Stimulated activated CD8-positive, alpha-beta memory T cell treated with anti-CD3 and anti-CD28 coated beads, Interleukin-4, amount 100 ng/mL, for 4 hours (primary cell): ENCODE measurements at places on chromosomes 1 and 21.

DNA sequence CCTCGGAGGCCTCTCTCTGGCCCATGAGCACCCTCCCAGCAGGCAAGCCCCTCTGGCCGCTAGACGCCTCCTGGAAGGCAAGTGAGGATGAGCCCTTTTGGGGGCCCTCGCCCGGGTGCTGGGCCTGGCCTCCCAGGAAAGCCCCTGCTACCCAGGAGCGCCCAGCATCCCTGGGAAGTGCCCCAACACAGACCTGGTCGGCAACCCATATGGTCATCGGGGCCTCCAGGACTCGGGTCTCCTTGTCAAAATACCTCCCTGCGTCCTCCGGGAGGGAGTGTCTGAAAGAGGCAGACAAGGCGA, 21.0 kb upstream of the TMEM52 start:
- DNase-seq, result no peak

- no peak for DNase-seq
Observed at GRCh38 chr1:26851106-26851684, 11.8 kb upstream of the SFN start.

DNA sequence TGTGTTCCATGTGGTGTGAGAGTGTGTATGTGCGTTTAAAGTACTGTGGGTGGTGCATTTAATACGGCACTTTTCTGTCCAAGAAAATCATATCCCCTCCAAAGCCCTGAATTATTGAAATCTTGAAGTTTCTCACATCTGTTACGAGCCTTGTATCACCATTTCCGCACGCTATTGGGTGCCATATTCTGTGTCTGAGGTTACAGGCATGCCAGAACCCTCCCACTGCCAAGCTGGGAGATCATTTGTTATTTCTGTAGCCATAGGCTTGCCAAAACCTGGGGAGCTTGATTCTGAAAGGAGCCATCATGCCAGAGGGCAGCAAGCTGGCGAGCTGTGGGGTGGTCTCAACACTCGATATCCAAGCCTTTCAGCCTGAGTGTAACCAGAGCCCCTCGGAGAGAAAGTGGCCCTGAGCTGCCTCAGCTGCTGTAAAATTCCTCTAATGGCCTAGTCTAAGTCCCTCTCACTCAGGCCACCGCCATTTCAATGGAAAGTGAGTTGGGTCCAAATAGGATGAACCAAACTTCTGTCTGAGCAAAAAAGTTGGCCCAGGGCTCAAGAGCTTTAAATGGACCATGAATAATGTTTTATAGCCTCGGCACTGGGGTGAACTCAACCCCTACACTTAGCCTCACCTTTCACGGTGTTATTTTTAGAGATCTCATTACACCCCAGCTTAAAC, 298.4 kb upstream of the DUSP10 start:
- no peak for DNase-seq

DNA sequence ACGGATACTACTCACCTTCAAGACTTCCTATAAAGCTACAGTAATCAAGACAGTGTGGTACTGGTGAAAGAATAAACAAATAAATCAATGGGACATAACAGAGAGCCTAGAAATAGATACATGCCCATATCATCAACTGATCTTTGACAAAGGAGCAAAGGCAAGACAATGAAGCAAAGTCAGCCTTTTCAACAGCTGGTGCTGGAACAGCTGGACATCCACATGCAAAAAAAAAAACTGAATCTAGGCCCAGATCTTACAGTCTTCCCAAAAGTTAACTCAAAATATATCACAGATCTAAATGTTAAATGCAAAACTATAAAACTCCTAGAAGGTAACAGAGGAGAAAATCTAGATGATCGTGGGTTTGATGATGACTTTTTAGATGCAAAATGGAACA, 170.3 kb downstream of the MIS18A start:
- DNase-seq, result no peak

DNA sequence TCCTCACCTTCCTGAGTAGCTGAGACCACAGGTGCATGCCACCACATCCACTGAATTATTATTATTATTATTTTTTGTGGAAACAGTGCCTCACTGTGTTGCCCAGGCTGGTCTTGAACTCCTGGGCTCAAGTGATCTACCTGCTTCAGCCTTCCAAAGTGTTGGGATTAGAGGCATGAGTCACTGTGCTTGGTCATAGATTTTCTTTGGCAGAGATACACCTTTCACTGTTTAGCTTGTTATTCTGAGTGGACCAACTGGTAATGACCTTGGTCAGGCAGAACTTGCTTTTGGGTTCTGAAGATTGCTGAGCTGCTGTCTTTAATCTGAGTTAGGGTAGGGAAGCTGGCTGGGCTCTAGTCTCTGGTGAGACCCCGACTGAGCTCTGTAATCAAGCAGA, 66.8 kb downstream of the DNAH14 start:
- no peak for DNase-seq

- no peak for DNase-seq
Observed at GRCh38 chr1:119829625-119830024, 18.4 kb upstream of the REG4 start.

GRCh38 chr1:21781815-21782348, 1.1 kb downstream of the USP48 start:
- DNase-seq, result no peak

DNA sequence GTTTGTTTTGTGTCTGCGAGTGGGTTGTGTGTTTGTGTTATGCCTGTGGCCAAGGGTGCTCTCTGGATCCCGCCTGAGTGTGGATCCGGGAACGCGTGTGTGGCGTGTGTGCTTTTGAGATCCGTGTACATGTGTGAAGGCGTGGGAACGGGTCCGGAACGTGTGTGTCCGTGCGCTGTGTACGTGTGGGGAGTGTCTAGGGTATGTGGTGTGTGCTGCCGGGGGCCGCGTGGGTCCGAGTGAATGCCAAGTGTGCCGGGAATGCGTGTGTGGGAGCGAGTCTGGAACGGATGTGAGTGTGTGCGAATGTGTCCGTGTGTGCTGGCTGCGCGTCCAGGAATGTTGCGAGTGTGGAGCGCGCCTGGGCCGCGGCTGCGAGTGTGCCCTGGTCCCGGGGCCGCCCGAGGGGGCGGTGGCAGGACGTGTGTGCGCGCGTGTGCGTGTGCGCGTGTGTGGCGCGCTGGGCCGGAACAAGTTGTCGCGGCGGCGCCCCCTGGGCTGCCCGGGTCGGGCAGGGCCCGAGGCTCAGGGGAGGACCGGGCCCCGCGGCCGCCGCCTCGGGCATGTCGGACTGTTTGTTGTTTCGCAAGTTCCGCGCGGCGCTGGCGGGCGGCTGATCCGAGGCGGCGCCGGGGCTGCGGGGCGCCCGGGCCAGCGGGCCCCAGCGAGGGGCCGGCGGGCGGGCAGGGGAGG, 953 bp downstream of the PTPRU start:
- DNase-seq, result no peak

- DNase-seq, result no peak
Observed at GRCh38 chr1:54798769-54799641, 2.1 kb downstream of the TTC22 start.
